Kidney tubule cell (primary cell): ENCODE measurements at places on chromosomes 13 and 19.

DNA sequence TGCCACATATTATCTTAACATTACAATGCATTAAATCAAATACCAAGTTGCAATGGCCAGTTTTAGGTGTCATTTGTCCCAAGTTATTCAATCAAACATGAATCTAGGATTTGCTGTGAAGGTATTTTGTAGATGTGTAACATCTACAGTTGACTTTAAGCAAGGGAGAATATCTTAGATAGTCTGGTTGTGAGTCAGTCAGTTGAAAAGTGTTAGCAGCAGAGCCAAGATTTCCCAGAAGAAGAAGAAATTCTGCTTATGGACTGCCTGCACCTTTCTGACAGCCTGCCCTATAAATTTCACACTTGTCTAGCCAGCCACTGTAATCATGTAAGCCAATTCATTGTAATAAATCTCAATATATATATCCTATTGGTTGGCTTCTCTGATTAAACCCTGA, 41.3 kb upstream of the INTS6 start:
- DNase-seq: peak; percentile 50

DNA sequence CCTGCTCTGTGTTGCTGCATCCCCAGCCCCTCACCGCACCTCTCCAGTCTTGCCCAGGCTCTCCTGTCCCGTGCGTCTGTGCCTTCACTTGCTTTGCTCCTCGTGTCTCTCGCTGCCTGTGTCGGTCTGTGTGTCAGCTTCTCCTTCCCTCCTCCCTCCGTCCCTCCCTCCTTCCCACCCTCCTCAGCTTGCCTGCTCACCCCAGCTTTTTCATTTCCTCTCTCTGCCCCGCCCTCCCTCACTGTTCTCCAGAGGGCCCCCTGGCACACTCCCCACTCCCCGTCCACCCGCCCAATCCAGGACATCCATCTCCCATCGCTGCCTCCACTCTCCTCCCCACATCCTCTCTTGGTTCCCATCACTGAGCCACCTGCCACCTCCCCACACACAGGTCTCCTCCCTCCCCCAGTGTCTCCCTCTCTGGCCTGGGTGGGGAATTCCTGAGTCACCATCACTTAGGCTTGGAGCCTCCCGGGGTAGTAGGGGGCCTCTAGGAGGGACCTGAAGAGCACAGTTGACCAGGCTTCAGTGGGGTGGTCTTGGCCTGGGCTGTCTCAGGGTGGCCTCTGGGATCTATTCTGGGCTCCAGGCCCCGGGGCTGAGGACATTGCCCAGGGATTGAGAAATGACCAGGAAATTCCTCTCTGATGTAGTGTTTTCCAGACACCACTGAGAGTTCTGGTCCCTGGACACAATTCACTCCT, at the start of gene PTGIR:
Gene PTGIR (minus strand): TSS at position 132 of the 704 bp plus-strand sequence. CDS start 864 bp downstream, outside the sequence.
- DNase-seq: no peak

DNA sequence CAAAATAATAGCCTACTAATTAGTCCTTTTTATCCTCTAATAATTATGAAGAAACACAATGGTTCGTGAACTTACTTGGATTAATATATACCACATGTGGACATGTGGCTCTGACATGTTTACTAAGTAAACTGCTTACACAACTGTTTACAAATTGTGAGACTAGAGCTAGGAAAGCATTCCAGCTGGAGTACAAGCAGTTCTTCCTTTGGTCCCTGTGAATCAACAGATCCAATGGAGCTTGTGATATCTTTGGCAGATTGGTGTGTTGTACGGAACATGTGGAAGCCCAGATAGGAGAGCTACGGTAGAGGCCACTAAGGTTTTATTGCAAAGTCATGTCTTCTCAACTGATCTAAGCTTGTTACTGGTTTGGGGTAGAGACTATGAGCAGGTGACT, 145.5 kb upstream of the SPRY2 start:
- no peak for DNase-seq

- DNase-seq: no peak
These were observed 9.4 kb upstream of the PGLYRP2 start for GRCh38 chr19:15488489-15489226.

- DNase-seq: no peak
These were observed 72.9 kb downstream of the NHLRC3 start for GRCh38 chr13:39111145-39111544.

DNA sequence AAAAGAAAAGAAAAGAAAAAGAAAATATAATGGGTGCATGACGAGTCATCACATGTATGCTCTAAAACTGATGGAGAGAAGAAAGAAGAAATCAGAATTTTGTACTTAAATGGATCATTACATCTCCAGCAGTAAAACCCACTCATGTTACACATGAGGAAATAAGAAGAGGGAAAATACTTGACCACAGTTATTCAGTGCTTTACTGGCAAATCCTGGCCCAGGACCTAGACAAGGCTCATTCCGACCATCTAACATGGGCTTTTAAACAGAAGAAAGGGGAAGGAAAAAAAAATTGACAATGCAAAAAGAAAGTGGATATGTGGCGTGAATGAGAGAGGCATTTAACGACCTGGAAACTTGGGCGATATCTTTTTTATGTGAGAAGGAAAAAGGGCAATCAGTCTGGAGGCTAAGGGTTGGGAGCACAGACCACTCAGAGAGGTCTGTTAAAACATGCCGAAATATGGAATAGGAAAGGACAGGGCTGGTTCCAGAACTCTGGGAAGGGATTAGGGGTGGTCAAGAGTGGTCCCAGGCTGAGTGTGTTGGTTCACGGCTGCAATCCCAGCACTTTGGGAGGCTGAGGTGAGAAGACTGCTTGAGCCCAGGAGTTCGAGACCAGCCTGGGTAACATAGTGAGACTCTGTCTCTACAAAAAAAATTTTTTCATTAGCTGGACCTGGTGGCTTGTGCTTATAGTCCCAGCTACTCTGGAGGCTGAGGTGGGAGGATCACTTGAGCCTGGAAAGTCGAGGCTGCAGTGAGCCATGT, 1.6 kb downstream of the SIGLECL1 start:
- no peak for DNase-seq

DNA sequence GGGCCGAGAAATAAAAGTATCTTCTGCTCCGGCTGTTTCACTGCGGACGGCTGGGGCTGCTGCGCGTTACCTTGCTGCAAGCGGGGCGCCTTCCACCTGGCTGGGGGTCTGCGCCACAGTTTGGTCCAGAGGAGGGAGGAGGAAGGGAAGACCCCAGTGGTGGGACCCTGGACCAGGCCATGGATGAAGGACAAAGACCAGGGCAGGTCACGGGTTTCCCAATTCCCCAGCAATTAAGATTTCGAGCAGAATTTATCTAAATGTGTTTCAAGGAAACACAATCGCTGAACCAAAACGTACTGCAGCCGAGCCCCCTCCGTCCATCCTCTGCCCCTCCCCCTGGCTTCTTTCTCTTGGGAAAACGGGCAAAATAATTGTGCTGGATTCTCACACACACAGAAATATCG, 2.9 kb downstream of the SOX1 start:
- no peak for DNase-seq

DNA sequence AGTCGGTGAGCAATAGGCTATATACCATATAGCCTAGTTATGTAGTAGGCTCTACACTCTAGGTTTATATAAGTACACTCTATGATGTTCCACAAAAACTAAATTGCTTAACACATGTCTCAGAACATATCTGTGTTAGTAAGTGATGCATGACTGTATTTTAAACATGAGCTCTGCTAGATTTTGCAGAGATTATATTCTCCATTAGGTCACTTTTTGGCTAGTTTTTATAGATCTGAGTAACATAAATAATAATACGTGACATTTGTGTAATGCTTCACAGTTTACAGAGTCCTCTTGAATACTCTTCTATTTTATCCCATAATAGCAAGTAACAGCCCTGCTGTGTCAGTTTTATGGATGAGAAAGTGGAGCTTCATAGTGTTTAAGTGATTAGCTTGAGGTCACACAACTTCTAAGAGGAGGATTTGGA, 47.8 kb downstream of the NDFIP2 start:
- DNase-seq: no peak

DNA sequence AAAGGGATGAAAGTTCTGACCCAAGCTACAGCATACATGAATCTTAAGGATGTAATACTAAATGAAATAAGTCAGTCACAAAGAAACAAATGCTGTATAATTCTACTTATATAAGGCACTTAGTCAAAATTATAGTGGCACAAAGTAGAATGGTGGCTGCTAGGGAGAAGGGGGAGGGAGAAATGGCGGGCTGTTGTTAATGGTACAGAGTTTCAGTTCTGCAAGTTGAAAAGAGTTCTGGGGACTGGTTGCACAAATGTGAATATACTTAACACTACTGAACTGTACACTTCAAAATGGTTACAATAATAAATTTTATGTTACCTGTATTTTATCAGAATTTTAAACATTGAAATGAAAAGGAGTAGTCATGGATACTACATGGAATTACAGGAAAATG, 48.9 kb upstream of the CLDN10 start:
- no peak for DNase-seq

GRCh38 chr13:86562866-86563265, 763.6 kb upstream of the SLITRK6 start:
- DNase-seq: no peak

- DNase-seq: no peak
These were observed 1635.8 kb downstream of the PCDH9 start for GRCh38 chr13:65594298-65594781.

- DNase-seq: no peak
These were observed 174.1 kb downstream of the RGCC start for GRCh38 chr13:41631296-41631965.
